ENCODE measurements at places on chromosomes 13 and 19.

DNA sequence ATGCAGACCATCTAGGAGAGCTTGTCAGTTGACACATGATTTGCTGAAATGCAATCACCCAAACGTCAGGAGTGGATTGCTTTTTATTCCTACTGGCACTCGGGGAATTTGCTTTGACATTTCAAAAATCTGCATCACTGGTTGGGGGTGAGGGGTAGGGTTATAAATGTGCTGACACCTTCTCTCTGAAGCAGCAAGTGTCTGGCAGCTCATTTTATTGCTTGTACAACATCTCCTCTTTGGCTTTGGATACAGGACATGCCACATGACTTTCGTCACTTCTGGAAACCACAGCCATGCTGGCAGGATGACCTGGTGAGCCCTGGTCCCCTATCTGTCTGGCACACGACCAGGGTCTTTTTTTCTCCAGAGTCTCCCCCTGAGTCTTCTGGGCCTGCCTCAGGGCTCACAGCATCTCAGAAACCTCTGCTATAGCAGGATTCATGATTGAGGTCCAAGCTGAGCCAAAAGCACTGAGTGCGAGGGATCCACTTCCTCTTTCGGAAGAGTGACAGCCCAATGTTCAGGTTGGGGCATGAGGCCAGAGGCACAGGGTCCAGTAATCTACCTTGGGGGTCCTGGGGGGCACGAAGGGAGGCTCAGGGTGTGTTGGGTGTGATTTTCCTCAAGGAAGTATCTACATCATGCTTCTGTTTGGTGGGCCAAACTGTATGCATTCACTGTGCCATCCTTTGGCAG lies 60.1 kb downstream of the HSPH1 start:
- DNase-seq, result no peak

DNA sequence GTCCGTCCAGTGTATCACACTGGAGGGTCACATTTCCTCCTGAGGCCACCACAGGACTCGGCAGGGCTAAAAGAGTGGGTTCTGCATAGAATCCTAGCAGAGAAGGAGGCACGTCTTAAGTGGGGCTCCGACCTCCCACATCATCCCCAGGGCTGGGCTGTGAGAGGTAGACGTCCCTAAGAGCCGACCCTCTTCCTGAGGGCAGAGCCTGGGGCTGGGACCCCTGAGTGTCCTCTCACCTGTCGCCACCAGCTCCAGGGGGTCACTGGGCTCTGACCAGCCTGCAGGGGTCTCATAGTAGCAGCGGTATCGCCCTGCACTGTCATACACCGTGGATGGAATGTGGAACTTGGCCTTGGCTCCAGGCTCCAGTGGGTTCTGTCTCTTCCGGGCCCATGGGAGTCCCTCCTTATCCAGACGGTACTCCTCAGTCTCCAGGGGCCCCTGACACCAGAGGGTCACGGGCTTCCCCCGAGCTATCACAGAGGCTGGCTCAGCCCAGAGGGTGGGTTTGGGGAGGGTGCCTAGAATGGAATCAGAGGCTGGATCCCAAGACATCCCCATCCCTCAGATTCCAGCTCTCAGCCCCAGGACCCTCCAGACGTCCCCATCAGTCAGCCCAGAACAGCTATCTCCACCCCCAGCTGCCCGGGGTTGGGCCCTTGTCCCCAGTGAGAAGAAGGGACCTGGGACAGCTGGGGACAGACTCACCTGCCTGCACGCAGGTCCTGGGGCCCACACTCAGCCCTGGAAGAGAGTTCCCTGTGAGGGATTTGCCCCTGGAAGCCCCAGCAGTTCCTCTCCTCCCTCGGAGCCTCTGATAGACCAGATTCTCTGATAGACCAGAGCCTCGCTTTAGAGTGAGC lies 590 bp downstream of the LILRB5 start:
- no peak for DNase-seq

DNA sequence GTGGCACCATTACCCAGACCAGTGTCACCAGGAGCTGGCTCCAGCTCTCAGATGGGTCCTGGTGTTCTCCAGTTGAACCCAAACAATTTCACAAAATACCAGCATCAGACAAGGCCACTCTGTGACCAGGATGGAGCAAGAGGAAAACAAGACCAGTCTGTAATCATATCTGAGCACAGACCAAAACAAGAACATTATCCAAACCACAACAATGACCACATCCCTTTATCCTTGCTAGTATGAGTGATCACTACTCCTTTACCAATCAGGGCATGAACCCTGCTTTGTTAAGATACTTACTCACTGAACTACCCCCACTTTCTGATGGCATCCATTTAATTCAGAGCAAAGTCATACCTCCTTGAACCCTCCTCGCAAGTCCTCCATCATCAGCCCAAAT lies 145.9 kb downstream of the NUFIP1 start:
- DNase-seq, result no peak

DNA sequence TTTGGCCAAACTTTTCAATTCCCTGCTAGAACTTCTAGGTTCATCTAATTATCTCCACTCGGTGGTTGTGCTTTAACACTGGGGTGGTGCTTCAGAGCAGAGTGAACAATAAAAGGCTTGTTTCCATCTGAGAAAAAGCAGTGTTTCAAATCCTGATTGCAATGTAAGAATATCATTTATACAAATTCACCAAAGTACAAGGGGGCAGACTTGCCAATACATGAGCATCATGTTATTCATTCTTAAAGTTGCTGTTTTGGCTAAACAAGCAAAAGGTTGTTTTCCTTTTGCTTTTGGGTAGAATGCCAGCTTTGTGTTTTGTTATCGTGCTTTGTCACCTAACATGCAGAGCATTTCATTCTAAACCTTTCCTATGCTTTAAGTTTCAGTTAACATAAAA lies 78.5 kb upstream of the UBAC2 start:
- DNase-seq, result no peak

- DNase-seq, result no peak
Observed at GRCh38 chr13:60922576-60923231, 492.9 kb downstream of the PCDH20 start.

DNA sequence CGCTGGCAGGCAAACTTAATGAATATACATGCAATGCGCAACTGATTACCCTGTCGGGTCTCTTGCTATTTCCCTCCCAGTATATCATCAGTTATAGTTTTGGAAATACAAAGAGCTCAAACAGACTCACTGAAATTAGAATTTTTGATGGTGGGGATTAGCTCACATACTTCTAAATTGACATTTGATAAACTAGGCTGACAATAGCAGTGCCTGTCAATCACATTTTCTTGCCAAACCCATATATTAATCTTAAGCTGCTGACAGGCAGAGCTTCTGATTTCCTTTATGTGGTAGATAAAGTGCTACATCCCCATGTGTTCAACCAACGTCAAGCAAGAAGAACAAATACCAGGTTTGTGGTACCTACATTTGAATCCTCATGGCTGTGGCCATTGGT lies 241.6 kb downstream of the DNAJC15 start:
- no peak for DNase-seq

GRCh38 chr19:29806098-29806866 lies 5.5 kb upstream of the CCNE1 start:
- DNase-seq, result no peak

DNA sequence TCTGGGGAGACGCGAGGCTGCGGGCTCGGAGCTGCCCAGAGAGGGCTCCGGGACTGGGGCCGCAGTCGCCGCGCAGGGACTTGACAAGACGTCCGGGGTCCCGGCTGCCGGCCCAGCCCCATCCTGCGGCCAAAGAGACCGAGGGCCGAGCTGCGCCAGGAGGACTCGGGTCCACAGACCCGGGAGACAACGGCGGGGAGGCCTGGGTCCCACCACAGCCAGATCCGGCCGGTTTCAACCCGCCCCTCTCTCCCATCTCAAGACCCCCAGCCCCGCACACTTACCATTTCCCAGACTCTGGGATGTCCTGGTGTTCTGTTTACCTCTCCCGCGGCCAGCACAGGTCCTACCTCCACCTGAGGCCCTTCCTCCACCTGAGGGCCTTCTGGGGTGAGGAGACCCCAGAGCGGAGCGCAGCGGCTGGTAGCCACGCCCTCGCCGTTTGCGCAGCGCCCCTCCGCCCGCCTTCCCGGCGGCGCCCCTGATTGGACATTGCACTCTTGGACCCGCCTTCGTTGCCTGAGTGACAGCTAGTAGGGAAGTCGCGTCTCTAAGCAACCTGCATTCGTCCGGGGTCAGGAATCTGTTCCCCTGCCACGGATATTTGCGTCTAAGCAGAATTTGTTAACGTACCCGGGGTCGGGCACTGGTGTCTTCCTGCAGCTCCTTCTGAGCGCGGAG lies at the start of gene ZNF709:
ZNF709 (minus strand) TSS at position 446 of the 681 bp plus-strand sequence; CDS start at position 287, 159 bp downstream.
- peak; percentile 94 for DNase-seq

DNA sequence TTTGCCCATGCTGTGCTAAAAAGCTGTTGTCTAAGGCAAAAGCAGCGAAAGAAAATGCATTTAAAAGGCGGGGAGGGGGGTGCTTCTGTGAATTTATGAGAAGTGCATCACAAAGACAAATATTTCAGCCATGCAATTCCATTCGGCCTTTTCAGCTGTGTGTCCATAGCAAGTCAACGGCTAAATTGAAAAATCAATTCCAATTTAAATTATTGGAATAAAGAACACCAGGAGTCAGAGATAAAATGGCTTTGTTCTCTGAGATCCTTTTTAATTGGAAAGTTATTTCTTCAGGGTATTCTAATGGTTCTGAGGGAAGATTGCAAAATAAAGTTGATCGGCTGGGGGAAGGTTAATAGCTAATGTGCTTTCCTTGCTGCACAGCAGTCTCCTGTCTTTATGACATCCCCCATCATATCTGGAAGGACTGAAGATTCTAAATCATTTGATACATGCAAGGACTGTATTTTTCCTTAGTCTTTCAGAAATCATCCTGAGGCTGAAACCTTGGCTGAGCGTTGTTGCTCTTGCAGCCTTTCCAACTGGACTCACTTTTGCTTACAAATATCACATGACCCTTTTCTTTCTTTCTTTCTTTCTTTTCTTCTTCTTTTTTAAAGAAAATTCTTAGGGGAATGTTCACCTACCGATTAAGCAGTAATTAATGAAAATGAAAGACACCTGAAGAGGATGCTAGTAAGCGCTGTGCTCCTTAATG lies 647.1 kb downstream of the DACH1 start:
- DNase-seq, result no peak

- DNase-seq, result no peak
Observed at GRCh38 chr19:566403-566802, 6.0 kb upstream of the BSG start.

GRCh38 chr19:58582985-58583384 lies 9.8 kb upstream of the MZF1 start:
- no peak for DNase-seq

DNA sequence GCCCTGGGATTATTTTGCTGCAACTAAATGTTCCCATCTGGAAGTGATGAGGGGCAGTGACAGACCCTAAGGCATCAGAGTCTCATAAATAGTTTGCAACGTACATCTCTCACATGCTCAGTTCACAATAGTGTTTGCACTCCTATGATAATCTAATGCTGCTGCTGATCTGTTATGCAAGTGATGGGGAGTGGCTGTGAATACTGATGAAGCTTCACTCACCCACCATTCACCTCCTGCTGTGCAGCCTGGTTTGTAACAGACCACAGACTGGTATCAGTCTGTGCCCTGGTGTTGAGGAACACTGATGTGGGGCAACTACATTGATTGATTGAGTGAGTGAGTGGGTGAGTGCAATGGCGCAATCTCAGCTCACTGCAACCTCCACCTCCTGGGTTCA lies 54.9 kb downstream of the ZNF726 start:
- DNase-seq, result no peak

GRCh38 chr13:102715447-102715846 lies 20.6 kb upstream of the METTL21C start:
- DNase-seq, result no peak

GRCh38 chr13:102443249-102443648 lies 41.4 kb upstream of the FGF14 start:
- DNase-seq, result no peak

DNA sequence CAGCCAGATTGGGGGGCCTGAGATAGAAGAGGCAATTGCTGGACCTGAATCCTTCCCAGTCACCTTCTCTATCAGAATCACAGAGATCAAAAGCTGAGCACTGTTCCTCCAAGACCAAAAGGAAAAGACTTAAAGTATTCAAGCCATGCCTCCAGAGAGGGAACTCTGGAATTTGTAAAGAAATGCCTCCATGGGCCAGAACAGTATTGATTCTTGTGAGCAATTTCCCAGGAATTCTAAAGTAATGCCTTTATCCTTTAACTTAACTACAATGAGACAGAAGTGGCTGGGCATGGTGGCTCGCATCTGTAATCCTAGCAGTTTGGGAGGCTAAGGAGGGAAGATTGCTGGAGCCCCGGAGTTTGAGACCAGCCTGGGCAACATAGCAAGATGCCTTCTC lies 148.8 kb downstream of the FLT1 start:
- no peak for DNase-seq

GRCh38 chr19:47044946-47045866 lies 3.2 kb downstream of the TMEM160 start:
- no peak for DNase-seq

DNA sequence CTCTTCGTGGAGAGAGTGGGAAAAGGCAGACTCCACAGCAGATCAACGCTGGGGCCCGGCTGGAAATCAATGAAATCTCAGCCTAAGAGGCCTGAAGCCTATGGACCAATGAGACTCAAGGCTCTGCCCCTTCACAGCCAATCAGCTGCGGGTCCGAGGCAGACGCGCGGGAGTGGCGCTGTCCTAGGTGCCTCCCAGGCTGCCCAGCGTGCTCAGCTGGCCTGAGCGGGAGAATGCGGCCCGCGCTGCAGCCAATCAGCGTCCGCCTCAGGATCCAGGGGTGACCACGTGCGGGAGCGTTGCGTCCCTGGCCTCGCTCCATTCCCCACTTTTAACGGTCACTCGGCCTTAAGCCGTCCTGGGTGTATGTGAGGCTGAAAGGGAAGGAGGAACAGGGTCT lies at the start of gene ZBTB32:
ZBTB32 (plus strand) TSS at position 341 of the 400 bp plus-strand sequence. CDS start 10,069 bp downstream, outside the sequence.
- no peak for DNase-seq

- no peak for DNase-seq
Observed at GRCh38 chr13:43170506-43170905, 147.1 kb downstream of the DNAJC15 start.

DNA sequence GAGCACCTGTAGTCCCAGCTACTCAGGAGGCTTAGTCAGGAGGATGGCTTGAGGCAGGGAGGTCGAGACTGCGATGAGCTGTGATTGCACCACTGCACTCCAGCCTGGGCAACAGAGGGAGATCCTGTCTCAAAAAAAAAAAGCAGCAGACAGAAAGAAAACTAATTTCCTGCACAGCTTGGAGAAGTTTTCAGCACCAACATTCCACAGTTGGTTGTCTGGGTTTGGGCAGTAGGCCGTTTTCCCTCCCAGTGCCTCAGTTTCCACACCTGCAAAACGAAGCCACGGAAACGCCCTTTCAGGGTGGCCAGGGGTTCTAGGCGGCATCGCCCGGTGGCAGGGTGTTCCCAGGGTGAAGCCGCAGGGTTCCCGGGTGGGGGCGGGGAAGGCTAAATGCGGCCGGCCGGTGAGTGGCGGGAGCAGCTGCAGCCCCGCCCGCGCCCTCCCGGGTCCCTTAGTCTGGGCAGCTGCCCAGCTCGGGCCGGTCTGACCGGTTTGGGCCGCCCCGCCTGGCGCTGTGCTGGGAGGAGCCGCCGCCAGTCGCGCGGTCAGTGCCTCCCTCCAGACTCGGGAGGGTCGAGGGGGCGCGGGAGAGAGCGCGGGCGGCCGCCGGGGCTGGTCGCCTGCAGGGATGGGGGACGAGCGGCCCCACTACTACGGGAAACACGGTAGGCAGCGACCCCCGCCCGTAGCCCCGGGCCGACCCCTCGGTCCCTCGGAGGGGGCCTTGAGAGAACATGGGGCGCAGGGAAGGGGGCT lies at the start of gene SLC44A2:
SLC44A2 (plus strand) TSS at position 551 of the 759 bp plus-strand sequence; CDS start at position 632, 81 bp downstream.
- DNase-seq, result no peak

GRCh38 chr13:40993987-40994386 lies 25.1 kb downstream of the ELF1 start:
- peak; percentile 49 for DNase-seq

GRCh38 chr13:106794117-106794516 lies 226.2 kb upstream of the ARGLU1 start:
- no peak for DNase-seq

- no peak for DNase-seq
Observed at GRCh38 chr13:105445796-105446195, 1089.7 kb downstream of the EFNB2 start.
